ENCODE measurements at places on chromosomes 2 and 18. TPM values are rescaled to one million over a fixed set of nuclear protein-coding genes. Genes with fewer than 3 reads are reported as not detected.

Gene PARD3B
- 15.7 TPM for total RNA-seq

Gene ANAPC1
- 42.7 TPM for total RNA-seq

Gene MREG
- 6.5 TPM for total RNA-seq

Gene ELOA2
- not detected for total RNA-seq

Gene TAF4B
- 1.9 TPM for total RNA-seq

Gene CCDC102B
- total RNA-seq, result 18.2 TPM

Gene FKBP1B
- total RNA-seq, result 10.9 TPM

Gene IL1B
- total RNA-seq, result 0.15 TPM

Gene GCG
- total RNA-seq, result not detected

Gene ASXL3
- 0.66 TPM for total RNA-seq

Gene MYOM1
- total RNA-seq, result 0.15 TPM

Gene EVX2
- not detected for total RNA-seq

Gene ZNF521
- total RNA-seq, result 42.6 TPM

Gene TEKT4
- not detected for total RNA-seq

Gene MOGAT1
- total RNA-seq, result not detected

Gene PPP1R1C
- 2.2 TPM for total RNA-seq

Gene VSNL1
- total RNA-seq, result 0.29 TPM

Gene TPGS2
- 180 TPM for total RNA-seq

Gene SLC23A3
- 1.2 TPM for total RNA-seq

Gene SP100
- 106 TPM for total RNA-seq

Gene DHRS9
- not detected for total RNA-seq

Gene CXCR1
- not detected for total RNA-seq

Gene LTBP1
- 645 TPM for total RNA-seq

Gene LIMS3
- total RNA-seq, result 2.3 TPM

Gene IL36RN
- not detected for total RNA-seq

Gene PJVK
- 2.5 TPM for total RNA-seq

Gene MROH2A
- not detected for total RNA-seq

Gene UXS1
- total RNA-seq, result 32.9 TPM

Gene KCNG3
- total RNA-seq, result not detected

Gene ACMSD
- not detected for total RNA-seq

Gene NYAP2
- not detected for total RNA-seq

Gene XDH
- total RNA-seq, result 1.3 TPM

Gene FHOD3
- 22.3 TPM for total RNA-seq

Gene PDE6D
- 18.0 TPM for total RNA-seq

Gene NFATC1
- total RNA-seq, result 1.9 TPM

Gene COL4A3
- 0.17 TPM for total RNA-seq

Gene PDCD1
- total RNA-seq, result not detected

Gene SGPP2
- total RNA-seq, result not detected

Gene RBM43
- 12.2 TPM for total RNA-seq

Gene CTAGE1
- total RNA-seq, result not detected

Gene CNGA3
- total RNA-seq, result 0.17 TPM

Gene SPEG
- total RNA-seq, result 21.7 TPM

Gene RAB27B
- 2.0 TPM for total RNA-seq
